Activated B cell treated with CpG ODN at 0.5 μM for 24 hours (primary cell): ENCODE measurements at places on chromosomes 5 and 9.
A peak's percentile ranks its signal among the peaks of the same experiment; 100 is the strongest.

- DNase-seq = peak; percentile 64
Observed at GRCh38 chr9:134163371-134164196, 780 bp downstream of the RNU6ATAC start.

DNA sequence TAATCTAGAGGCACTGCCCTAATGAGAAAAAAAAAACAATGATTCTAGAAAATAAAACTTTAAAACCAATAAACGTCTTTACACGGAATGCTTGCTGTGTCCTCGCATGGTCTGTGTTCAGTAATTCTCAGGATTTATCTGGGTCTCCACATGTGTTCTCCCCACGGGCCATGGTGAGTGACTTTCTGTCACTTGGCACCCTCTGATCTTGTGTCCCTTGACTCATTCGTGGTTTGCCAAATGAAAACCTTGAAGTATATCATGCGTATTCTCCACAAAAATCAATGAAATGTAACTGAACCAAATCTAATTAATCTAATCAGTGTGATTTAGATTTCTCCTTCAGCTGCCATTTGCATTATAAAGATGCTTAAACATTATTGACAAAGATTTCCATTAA lies 48.0 kb downstream of the UBE2QL1 start:
- DNase-seq = no peak

DNA sequence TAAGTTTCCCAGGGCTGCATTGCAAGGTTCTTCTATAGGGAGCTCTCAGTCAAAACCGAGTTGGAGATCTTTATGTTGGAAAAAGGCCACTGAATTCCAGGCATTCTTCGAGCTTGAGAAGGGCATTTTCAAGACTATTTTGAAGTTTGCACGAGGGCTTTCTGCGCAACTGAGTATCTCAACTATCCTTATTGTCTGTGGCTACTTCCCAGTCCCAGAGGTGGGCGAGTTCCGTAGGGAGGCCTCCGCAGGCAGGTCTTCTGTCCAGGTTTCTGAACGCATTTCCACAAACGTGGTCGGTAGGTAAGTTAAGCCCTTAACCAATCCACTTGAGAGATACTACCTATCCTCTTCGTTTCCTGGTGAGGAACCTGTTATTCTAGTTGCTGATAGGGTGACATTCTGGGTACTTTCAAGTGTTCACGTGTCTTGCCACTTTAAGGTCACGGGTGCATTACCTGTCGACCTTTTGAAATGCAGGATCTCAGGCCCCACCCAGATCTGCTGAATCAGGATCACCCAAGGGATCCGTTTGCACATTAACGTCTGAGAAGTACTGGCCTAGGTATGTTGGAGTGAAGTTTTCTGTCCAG lies 51.4 kb upstream of the TJP2 start:
- no peak for DNase-seq

GRCh38 chr9:131395157-131396098 lies 1.5 kb downstream of the PRRC2B start:
- DNase-seq = peak; percentile 58

DNA sequence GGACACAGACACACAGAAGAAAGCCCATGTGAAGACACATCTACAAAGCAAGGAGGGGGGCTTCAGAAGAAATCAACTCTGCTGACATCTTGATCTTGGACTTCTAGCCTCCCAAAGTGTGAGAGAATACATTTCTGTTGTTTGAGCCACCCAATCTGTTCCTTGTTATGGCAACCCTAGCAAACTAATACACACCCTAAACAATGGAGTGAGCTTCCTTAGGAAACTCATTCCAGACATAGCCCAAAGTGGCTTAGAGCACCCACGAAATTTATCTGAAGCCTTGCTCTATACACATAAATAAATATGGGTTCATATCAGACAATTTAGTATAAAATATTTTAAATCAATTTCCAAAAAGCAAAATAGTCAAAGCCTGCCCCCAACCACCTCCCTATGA lies 7.6 kb upstream of the TBC1D2 start:
- DNase-seq = no peak
